Progenitor cell of endocrine pancreas (in vitro differentiated cells): ENCODE measurements at places on chromosomes 4 and X.
A peak's percentile ranks its signal among the peaks of the same experiment; 100 is the strongest.

DNA sequence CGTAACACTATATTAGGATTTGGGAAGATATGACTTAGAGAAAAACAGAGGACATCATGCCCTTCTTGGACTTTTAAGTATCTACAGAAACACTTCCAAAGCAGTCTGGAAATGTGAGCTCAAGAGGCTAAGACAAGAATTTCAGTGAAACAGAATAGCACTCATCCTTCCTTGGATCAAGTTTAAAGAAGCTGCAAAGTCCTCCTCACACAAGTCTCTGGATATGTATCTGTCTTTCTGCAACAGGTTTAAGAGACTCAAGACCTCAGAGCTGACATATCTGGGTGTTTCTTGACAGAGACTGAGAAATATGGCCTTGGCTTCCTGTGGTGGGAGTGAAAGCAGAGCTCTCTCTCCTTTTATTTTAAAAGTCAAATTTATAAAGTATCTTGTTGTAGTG lies 82.5 kb upstream of the GIMD1 start:
- no peak overlapping the region for H3K4me3 ChIP-seq
- no peaks in the 10 kb centered on the region for H3K36me3 ChIP-seq
- DNase-seq: no peak
- H3K27me3 ChIP-seq: no peaks in the 10 kb centered on the region

DNA sequence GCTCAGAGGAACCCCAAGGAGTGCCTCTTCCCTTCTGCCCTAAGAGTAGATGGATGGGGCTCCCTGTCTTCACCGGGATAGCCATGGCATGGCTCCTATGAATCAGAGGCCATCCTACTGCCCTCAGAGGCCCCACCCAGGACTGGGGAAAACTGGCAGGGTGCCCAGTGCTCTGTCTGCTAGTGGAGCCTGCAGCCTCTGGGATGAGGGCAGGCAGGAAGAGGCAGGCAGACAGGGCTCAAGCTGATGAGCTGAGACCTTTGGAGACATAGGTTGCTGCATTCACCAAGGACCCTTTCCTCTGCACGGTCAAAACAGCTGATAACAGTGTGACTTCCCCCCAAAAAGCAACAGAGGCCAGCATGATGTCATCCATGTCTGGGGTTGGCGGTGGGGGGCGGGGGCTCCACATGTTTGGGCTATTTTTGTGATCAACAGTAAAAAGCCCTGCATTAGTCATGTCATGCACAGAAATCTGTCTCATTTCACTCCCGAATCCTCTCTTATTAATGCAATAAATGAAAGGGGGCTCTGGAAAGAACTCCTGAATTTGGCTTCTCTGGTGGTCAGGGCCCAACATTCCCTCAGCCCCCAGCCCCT lies 207.6 kb upstream of the MAMLD1 start:
- H3K27ac ChIP-seq: no peak overlapping the region
- no peak for DNase-seq
- no peaks in the 10 kb centered on the region for H3K27me3 ChIP-seq
- H3K4me3 ChIP-seq: no peak overlapping the region

- no peaks in the 10 kb centered on the region for H3K27me3 ChIP-seq
- no peaks in the 10 kb centered on the region for H3K36me3 ChIP-seq
- no peak for DNase-seq
- H3K4me3 ChIP-seq: no peak within 1 kb of the TSS
- H3K4me1 ChIP-seq: peaks cover 7% of the 10 kb centered on the region
Observed at GRCh38 chr4:89894649-89895550, at the start of gene MMRN1. TSS of gene MMRN1 (plus strand) at chr4:89894854. CDS start at chr4:89894972, 118 bp downstream.

- H3K36me3 ChIP-seq: no peaks in the 10 kb centered on the region
- DNase-seq: no peak
- H3K4me1 ChIP-seq: peaks cover 9% of the 10 kb centered on the region
- H3K27ac ChIP-seq: no peak overlapping the region
- no peak overlapping the region for H3K4me3 ChIP-seq
- H3K27me3 ChIP-seq: no peaks in the 10 kb centered on the region
Observed at GRCh38 chr4:152283801-152284470, 252.0 kb downstream of the FBXW7 start.

GRCh38 chrX:50771382-50771781 lies 42.6 kb downstream of the SHROOM4 start:
- H3K27ac ChIP-seq: no peak overlapping the region
- H3K27me3 ChIP-seq: no peaks in the 10 kb centered on the region
- H3K36me3 ChIP-seq: no peaks in the 10 kb centered on the region

DNA sequence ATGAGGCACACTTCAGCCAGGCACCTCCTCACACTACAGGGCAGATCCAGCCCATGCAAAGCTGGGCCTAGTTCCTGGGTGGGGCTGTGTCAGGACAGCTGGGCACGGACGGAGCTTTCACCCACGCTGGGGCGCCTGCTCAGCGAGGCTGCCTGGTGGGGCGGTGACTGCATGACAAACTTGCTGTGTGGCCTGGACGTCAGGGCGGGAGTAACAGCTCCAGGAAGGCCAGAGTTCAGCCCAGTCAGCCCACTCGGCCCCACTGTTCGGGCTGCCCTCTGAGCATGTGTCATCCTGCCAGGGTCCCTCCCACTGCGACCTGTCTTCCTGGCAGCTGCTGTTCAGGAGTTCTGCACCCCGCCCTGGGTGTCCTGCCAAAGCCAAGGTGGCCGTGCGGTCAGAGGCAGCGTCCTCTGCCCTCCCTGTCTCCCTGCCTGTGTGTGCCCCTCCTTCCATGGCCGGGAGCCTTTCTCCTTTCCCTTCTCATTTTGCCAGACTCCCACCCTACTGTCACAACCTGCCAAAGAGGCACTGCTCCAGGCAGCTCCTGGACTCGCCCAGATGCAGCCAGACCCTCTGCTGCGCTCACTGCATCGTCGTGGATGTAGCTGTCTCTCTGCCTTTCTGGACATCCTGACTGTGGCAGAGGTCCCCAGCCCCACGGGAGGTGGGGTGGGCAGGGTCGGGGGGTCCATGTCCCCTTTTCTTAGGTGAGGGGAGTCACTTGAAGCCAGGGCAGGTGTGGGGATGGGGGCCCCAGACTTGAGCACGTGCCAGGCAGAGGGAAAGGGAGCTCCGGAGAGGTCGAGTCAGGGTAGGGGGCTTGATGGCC lies 33.0 kb upstream of the KIAA0232 start:
- peaks cover 12% of the 10 kb centered on the region for H3K4me1 ChIP-seq
- DNase-seq: no peak
- H3K27ac ChIP-seq: no peak overlapping the region
- H3K4me3 ChIP-seq: no peak overlapping the region
- H3K27me3 ChIP-seq: no peaks in the 10 kb centered on the region

DNA sequence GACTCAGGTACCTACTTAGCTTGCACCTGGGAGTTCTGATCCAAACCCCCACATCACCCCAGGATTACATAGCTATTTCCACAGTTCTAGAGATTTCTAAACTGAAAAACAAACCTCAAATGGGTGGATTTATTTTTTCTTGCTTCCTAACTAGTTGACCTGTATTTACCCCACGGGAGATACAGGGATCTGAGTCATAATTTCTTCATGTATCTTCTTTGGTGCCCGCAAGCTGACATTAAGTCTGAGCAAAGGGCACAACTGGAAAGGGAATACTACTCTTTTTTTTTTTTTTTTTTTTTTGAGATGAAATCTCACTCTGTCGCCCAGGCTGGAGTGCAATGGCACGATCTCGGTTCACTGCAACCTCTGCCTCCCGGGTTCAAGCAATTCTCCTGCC lies 10.0 kb upstream of the ELOVL6 start:
- H3K27me3 ChIP-seq: no peaks in the 10 kb centered on the region
- H3K36me3 ChIP-seq: no peaks in the 10 kb centered on the region
- H3K27ac ChIP-seq: no peak overlapping the region

GRCh38 chr4:154720618-154721267 lies 23.1 kb upstream of the LRAT start:
- peaks cover 3% of the 10 kb centered on the region for H3K27me3 ChIP-seq
- peaks cover 6% of the 10 kb centered on the region for H3K4me1 ChIP-seq
- H3K27ac ChIP-seq: no peak overlapping the region
- no peak overlapping the region for H3K4me3 ChIP-seq
- DNase-seq: no peak
- no peaks in the 10 kb centered on the region for H3K36me3 ChIP-seq

GRCh38 chr4:153791746-153792617 lies 3.1 kb upstream of the SFRP2 start:
- H3K4me1 ChIP-seq: peaks cover 26% of the 10 kb centered on the region
- H3K4me3 ChIP-seq: peak overlapping the region; percentile 67
- peaks cover 90% of the 10 kb centered on the region for H3K27me3 ChIP-seq
- DNase-seq: peak; percentile 76
- no peaks in the 10 kb centered on the region for H3K36me3 ChIP-seq

DNA sequence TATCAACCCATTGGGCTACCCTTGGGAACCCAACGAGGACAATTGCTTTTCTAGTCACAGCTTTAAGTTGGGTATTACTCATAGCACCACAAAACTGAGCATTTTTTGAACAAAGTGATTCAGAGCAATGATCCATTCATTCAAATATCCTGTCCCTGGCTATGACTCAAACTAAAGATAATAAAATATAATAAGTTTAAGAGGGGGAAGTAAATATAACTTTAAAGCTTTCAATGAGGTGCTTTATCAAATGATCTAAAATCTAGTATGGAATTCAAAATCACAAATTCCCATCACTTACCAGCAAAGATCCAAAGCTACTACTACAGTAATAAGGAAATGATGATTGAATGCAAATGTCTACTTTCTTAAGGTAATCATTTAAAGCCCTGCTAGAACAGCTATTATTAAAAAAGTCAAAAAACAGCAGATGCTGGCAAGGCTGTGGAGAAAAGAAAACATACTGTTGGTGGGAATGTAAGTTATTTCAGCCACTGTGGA lies 39.8 kb upstream of the S100G start:
- DNase-seq: no peak
- peaks cover 46% of the 10 kb centered on the region for H3K36me3 ChIP-seq
- H3K4me1 ChIP-seq: peaks cover 5% of the 10 kb centered on the region
- no peaks in the 10 kb centered on the region for H3K27me3 ChIP-seq
- H3K4me3 ChIP-seq: no peak overlapping the region

DNA sequence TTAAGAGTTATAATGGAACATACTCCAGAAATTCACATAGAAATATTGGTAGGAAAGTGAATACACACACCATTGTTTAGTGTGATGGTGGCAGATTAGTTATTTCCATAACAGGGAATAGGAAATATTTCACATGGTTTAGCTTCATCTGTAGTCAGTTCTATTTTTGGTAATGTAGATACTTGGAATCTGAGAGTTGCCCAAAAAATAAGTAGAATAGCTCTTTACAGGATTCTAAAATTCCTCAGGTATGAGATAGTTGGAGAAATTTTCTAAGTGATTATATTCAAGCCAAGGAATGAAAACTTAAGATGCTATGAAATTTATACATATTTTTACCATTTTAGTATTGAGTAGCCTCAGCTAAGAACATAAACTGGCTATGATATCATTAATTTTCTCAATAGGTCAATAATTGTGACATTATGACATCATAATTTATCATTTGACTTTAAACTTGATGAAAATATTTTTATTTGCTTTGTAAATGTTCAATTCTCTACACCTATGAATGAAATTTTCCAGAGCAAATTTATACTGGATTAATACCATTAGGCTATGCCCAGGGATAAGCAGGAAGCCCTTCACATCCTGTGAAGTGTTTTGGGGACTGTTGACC lies 35.8 kb downstream of the CPEB2 start:
- H3K36me3 ChIP-seq: peaks cover 1% of the 10 kb centered on the region
- H3K27me3 ChIP-seq: no peaks in the 10 kb centered on the region
- H3K4me1 ChIP-seq: no peaks in the 10 kb centered on the region
- no peak for DNase-seq

- no peaks in the 10 kb centered on the region for H3K36me3 ChIP-seq
- H3K4me3 ChIP-seq: no peak overlapping the region
- H3K4me1 ChIP-seq: no peaks in the 10 kb centered on the region
- H3K27ac ChIP-seq: no peak overlapping the region
Observed at GRCh38 chr4:30125868-30126267, 594.3 kb upstream of the PCDH7 start.

- H3K27ac ChIP-seq: no peak within 1 kb of the TSS
- H3K4me3 ChIP-seq: peak within 1 kb of the TSS; percentile 71
- peaks cover 75% of the 10 kb centered on the region for H3K27me3 ChIP-seq
- no peaks in the 10 kb centered on the region for H3K36me3 ChIP-seq
- DNase-seq: peak; percentile 22
Observed at GRCh38 chr4:121951521-121952110, at the start of gene TRPC3. TSS of gene TRPC3 (minus strand) at chr4:121952060. CDS start at chr4:121951680, 380 bp downstream.

GRCh38 chr4:120921456-120922380 lies 808 bp downstream of the PRDM5 start:
- peak; percentile 32 for DNase-seq
- peak overlapping the region; percentile 93 for H3K4me3 ChIP-seq
- H3K27me3 ChIP-seq: peaks cover 5% of the 10 kb centered on the region
- no peaks in the 10 kb centered on the region for H3K36me3 ChIP-seq
- H3K4me1 ChIP-seq: peaks cover 17% of the 10 kb centered on the region

DNA sequence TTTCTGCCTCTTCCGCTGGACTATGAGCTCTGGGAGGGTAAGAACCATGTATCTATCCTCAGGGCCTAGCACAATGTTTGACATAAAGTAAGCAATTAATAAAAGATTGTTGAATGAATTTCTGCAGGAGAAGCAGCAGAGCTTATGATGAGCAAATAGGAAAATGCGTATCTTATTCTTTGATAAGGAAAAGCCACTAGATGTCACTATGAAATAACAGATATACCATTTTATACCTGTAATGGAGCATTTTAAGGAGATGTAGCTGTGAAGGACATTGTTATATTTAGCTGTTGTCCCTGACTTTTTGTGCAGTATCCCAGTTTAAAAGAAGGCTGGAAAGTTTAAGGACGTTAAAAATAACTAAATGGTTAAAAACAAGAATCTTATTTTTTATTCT lies 147.2 kb upstream of the MBNL3 start:
- H3K27ac ChIP-seq: no peak overlapping the region
- peaks cover 14% of the 10 kb centered on the region for H3K4me1 ChIP-seq
- H3K4me3 ChIP-seq: no peak overlapping the region
- DNase-seq: no peak
- no peaks in the 10 kb centered on the region for H3K27me3 ChIP-seq
- H3K36me3 ChIP-seq: no peaks in the 10 kb centered on the region
